ENCODE measurements at places on chromosomes 4 and X.

DNA sequence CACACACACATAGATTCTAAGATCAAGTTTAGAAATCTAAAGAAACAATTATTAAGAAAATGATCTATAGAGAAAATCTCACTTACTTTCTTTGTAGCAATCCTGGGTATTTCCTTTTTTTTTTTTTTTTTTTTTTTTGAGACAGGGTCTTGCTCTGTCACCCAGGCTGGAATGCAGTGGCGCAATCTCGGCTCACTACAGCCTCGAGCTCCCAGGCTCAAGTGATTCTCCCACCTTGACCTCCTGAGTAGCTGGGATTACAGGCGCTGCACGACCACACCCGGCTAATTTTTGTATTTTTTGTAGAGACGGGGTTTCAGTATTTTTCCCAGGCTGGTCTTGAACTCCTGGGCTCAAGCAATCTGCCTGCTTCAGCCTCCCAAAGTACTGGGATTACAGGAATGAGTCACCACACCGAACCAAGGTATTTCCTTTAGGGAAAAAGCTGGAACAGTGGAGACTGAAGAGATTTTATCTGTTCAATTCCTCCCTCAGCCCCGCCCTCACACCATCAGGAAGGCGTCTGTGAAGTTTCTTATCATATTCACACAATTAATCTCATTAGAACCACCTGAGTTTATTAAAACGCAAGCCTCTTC, at the start of gene TRIML2:
Gene TRIML2, minus strand, starts transcription at position 447 of the 599 bp plus-strand sequence. CDS start 4,235 bp downstream, outside the sequence.
- no peak for DNase-seq

GRCh38 chr4:86493460-86493859, 100.7 kb upstream of the PTPN13 start:
- DNase-seq = no peak

GRCh38 chr4:109649872-109650271, 53.4 kb downstream of the CASP6 start:
- no peak for DNase-seq

DNA sequence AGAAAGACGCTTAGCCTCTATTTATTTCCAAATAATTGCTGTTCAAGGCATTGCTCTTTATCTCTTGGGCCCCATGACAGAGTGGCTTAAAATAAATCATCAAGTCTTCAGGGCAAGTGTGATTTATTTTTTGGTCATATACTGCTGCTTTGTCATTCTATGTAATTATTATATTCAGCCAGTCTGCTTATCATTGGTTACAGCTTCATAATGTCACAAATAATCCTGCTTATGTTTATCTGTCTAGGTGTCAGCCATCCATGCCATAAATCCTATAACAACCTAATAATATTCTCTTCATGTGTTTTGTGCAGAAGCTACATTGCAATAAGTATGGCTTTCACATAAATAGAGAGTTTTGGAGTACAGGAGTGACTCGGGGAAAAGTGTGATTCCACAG, 41.0 kb downstream of the HHIP start:
- DNase-seq = no peak

DNA sequence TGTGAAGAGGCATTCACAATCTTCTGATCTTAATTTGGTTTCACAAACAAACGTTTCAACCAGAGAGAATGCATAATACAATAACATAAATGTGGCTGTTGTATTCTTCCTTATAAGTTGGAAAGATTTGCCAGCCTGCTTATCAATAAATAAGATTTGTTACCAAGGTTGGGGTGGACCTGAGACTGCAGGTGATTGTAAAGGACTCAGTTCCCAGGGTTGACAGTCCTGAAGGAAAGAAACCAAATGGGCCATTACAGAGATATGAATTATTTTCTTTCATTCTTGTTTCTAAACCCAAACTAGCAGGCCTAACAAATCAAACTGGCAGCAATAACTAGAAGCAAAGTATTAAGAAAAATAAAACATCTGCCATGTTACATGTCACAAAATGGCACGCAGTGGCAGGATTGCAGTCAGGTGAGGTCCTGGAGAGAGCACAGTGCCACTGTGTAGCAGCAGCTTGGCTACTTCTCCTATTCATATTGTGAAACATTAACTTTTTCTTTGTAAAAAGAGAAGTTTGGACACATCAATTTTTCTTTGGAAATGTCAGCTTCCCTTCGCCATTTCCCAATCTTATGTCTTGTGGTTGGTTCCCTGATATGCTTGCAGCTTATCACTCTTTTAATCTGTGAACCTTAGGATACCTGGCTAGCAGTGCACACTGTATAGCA, 133.8 kb upstream of the EMCN start:
- DNase-seq = no peak

- DNase-seq = no peak
Observed at GRCh38 chrX:124940531-124940930, 379.1 kb upstream of the TEX13C start.

DNA sequence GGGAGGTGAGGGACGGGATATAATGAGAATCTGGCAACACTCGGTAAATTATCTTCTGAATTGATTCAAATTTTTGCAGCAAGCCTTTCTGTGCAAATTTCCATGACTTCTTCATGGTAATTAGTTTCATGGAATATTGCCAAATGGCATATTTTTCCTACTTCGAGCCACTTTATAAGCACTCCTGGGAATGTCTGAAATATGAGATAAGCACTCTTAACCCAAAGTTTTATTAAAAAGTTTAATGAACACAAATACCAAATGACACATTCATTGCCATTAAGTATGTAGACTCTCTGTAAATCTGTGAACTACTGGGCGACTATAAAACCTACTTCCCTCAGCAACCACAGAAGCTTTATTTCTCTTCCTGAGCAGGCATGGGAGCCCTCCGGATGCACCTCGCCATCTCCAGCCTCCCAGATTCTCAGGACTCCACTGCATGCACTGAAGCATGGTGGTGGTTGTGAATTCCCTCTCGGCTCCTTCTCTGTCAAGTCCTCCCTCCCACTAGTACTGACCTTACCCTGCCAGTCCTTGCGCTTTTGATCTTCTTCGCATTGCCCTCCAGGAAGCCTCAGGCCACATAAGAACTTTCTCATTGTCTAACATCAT, 154.4 kb upstream of the RPL34 start:
- DNase-seq = no peak

- DNase-seq = no peak
Observed at GRCh38 chrX:23403849-23404248, 69.2 kb downstream of the PTCHD1 start.

GRCh38 chr4:154029171-154029570, 240.3 kb upstream of the SFRP2 start:
- DNase-seq = no peak

DNA sequence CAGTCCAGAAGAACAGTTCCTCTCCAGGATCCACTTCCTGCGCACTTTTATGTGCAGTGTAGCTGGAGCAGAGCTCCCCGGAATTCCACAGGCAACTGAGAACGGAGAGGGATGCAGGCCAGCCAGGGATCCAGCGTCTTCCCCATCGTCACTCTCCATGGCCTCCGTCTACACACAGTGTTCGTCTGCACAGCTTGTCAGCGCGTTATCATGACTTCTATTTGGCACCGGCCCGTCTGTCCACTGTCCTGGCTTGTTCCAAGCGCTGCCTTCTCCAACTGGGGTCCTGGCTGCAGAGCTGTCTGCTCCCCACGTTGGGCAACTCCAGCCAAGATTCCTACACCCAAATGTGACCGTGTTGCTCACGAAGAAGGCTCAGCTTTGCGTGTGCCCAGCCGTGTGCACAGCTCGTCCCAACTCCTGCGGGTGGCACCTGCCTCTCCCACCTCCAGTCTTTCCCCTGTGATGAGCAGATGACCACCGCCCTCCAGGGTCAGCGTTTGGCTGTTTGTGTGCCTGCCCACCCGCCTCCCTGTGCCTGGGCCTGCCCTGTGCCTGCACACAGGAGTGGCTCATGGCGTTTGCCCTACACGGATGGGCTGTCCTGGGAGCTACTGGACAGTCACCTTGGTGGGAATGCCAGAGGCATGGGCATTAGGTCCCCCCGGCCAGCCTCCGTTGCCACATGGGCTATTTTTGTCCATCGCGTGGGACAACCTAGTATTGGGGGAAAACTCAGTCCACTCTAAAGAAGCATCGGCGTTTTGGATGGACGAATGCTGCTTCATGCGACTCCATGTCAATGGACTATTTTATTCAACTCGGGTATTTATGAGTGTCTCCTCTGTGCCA, 2.2 kb upstream of the CTBP1 start:
- DNase-seq = no peak

DNA sequence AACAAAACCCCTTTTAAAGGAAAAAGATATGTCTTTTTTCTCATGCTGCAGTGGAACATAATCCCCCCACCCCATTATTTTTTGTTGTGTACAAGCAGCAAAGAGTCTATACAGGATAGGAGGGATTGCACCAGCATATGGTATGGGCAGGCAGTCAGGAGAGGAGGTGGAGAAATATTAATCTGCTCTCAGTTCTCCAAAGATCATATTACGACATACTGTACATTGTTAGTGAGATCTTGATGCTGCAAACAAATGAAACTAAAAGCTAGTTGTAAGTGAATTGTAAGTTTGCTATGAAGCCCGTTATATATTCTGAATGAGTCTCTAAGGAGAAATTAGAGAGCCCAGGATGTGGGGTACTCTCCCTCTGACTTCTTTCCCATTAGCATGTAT, 75.3 kb downstream of the RAPGEF2 start:
- no peak for DNase-seq

DNA sequence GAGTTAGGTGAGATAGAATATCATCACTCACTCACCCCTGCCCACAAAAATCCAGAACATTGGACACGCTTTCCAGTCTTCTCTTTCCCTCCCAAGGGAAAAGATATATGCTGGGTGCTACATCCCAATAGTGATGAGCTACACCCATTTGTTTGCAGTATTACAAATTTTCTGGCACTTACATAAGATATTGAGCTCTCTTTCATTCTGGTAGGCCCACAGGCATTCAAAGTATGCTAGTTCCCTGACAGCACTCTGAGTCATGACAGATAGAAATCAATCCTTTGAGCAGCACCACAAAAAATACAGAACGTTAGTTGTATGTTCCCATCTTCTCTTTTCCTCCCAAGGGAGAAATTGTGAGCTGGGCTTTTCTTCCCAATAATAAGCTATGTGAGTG, 477.6 kb upstream of the GRID2 start:
- no peak for DNase-seq

GRCh38 chrX:85288992-85289723, 45.4 kb downstream of the ZNF711 start:
- no peak for DNase-seq

GRCh38 chr4:181083757-181084361, 1159.3 kb upstream of the TENM3 start:
- no peak for DNase-seq

Data from NCI-H1930 (cell line).